KBM-7 (cell line): ENCODE measurements at places on chromosomes 4 and X.

GRCh38 chr4:26723216-26723615 is 137.4 kb upstream of the STIM2 start:
- DNase-seq: no peak

- no peak for DNase-seq
These were observed 279.0 kb downstream of the CFAP47 start for GRCh38 chrX:36198575-36198974.

GRCh38 chr4:1832690-1833089 is 23.3 kb downstream of the LETM1 start:
- DNase-seq: no peak

DNA sequence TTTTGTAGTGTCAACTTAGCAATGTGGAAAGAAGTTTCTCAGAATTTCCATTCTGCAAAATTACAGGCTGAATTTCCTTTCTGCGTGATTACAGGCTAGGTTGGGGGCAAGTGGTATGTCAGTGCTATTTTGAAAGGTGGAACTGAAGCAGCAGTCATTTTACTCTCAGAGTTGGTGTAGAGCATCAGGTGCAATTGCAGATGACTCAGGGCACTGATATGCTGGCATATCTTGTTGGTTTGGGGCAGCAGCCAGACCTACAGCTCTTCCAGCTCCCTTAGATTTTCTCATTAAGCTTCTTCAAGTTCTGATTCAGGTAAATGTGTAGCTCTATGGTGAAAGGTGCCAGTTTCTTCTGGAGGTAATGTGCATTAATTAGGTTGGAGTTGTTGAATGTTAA is 930.7 kb upstream of the PCDH10 start:
- DNase-seq: no peak

- no peak for DNase-seq
These were observed 581.4 kb downstream of the RAB28 start for GRCh38 chr4:12902735-12903134.

- no peak for DNase-seq
These were observed 6.3 kb downstream of the GPR143 start for GRCh38 chrX:9759337-9759736.

- DNase-seq: no peak
These were observed 10.4 kb upstream of the GABRE start for GRCh38 chrX:151984902-151985301.

DNA sequence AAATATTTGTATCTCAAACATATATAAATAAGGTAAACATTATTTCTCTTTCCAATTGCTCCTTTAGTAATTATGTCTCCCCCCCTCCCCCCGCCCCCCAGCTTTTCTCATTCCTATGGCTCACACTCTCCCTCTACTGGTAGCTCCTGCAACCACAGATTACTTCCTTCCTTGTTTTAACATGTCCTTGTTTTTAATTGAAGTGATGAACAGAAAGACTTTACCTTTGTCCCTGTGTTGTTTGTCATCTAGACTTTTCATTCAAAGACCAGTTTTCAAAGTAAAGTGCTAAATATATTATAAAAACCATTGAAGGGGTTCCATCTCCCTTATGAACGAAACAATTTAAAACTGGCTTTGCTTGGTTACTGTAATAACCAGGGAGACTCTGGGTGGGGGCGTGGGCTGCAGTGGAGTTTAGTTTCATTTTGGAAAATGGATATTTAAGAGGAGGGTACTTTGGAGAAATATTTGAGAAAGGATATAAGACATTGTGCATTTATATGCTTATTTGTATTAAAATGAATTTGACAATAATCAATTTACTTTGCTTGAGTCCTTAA is 352.9 kb downstream of the RAPGEF2 start:
- peak; percentile 63 for DNase-seq

DNA sequence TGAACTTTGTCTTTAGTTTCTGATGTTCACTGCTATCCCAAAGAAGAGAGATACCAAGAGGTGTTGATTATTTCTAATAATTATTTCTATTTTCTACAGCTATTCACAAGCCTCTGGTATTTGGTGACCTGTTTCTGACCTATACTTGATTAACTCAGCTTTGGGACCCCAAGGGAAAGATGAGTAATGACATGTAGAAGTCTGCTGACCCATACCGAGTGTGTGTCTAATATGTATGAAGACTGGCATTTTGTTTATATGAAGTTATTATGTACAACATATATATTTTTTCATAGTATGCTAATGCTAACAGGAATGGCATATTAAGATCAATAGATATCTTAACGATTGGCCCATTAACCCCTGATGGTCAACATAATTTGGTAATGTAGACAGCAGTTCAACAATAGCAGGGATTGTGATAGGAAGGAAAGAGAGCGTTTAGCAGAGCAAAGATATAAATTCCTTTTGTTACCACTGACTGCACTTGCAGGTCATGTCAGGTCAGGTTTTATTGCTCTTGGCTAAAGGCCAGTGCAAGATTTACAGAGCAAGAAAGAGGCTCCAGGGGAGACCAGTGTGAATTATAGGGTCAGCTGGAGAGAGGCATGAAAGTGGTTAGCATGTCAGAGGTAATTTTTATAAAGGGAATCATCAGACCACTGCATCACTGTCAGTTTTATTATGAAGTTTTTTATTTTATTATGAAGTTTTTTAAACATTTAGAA is 94.7 kb upstream of the DIPK2B start:
- peak; percentile 53 for DNase-seq

- peak; percentile 5 for DNase-seq
These were observed 204.3 kb downstream of the TRAM1L1 start for GRCh38 chr4:116881077-116881476.

- no peak for DNase-seq
These were observed 447 bp downstream of the PDZD11 start for GRCh38 chrX:70289168-70289792.

DNA sequence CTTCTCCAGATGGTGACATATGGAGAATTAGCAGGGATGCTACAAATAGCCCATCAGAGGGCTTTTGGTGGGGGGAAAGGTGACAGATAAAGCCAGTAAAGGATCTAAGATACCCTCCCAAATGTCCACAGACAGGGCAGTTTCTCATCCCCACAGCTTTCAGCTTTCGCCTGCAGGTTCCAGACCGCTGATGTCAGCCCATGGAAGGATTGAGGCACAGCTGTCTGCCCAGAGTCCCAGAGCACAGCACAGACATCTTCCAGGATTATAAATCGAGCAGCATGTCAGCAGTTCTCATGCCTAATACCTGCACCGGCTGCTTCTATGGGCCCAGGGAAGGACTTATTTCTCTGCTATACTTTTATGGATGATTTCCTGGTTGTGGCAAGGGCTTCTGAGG is 96.7 kb upstream of the MXRA5 start:
- no peak for DNase-seq

GRCh38 chr4:126779436-126780166 is 853.2 kb upstream of the INTU start:
- no peak for DNase-seq

DNA sequence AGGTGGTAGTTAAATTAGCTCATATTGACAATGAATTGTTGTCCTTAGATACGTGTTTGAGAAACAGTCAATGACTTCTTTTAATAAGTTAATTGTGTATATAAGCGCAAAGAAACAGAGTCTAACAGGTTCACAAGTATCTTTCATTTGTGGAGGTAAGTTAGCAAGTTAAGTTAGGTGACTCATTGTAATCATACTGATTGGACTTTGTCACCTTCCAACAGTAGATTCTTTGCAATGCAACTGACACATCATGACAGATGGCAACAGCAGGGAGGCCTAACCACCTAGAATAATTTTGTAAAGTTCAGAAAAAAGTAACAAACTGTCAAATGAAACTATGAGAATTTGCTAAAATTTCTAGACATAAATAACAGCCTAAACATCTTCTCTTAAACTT is 207.6 kb upstream of the PITX2 start:
- DNase-seq: no peak

DNA sequence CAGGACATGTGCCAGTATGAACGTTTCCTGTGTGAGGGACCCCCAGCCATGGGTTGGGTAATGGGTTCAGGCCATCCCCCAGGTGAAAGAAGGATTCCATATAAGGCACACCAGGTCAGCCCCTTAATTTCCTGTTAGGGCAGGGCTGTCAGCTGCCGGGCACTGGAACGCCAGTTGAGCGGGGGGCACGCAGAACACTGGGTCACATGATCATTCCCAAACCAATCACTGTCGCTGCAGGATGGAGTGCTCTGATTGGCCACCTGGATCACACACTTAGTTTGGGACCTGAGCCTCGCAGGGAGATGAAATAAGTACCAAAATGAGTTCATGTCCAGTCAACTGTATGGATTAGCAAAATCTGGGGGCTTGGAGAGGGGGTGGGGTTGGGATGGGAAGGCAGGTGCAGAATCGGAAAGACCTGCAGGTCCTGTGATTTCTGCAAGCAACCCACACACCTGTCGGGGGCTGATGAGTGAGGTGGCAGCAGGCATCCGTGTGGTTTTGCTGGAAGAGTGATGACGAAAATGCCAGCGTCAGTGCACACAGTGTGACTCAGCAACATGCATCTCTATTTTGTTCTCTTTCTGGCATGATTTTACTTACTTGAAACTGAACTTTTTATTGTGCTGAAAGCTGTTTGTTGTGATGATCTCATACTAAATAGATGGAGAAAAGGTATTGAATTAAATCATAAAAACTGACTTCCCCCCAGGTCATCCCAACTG is 32.2 kb downstream of the RNF212 start:
- DNase-seq: no peak

DNA sequence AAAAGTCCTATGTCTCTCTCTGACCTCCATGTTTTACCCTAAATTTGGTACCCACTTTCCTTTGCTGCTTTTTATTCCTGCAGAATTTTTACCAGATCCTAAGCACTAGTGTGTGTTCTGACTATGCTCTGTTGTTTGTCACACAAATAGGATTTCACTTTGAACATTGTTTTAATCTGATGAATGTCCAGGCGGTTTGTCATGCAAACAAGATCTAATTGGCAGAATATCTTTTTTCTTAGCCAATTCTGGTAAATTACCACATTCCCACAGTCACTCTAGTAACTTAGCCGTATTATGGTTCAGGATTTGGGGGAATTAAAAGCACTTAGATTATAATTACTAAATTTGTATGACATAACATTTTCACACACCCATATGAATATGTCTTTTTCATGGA is 557.2 kb upstream of the BOD1L1 start:
- DNase-seq: no peak

DNA sequence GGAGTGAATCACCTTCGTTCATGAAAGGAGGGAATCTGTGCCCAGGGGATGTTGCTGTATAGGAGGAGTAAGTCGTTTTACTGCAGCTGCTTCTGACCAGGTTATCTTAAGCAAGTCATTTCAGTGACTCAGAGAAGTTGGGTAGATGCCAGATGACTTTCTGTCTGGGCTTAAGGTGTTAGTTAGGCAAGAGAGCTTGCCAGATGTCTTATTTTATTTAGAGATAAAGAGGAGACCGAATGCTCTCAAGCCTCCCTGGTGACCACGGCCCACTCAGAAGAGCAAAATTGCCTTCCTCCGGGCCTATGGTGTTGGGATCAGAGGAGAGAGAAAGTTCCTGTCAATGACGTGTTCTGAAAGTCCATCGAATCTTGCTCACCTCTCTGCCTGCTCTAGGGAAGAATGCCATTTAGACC is 16.3 kb upstream of the ZNF827 start:
- DNase-seq: peak; percentile 13

DNA sequence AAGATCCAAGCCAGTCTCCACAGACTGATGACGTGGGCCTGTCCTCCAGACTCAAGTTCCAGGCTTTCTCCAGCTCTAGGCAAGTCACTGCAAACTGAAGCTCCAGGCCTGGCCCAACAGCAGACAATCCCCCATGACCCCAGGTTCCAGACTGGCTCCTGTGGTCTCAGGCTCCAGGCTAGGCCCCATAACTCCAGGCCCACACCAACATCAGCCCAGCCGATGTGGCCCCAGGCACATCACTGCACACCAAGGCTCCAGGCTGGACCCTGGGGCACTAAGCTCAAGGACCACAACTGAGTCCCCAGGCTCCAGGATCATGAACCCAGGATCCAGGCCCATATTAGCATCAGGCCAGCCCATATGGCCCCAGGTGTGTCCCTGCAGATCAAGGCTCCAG is 143.6 kb downstream of the COX7B2 start:
- no peak for DNase-seq

DNA sequence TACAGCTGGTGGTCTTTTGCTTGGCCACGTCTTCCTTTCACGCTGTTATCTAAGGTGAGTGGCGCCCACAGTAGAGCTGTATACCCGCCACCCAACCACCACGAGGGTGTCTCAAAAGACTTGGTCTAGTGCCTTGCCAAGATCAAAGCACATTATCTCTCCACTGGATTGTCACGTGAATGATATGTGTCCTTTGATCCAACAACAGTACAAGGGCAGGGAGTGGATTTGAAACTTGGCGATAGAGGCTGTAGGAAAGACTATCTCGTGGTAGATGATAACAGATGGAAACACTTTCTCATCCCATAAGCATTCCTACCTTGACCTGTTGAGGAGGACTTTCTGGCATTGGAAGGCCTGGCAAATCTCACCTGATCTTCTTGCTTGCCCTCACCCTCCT is 37.7 kb upstream of the BCLAF3 start:
- DNase-seq: no peak

GRCh38 chr4:184280137-184280536 is 62.5 kb upstream of the ENPP6 start:
- DNase-seq: no peak

- no peak for DNase-seq
These were observed 20.0 kb downstream of the HCCS start for GRCh38 chrX:11131146-11131545.

DNA sequence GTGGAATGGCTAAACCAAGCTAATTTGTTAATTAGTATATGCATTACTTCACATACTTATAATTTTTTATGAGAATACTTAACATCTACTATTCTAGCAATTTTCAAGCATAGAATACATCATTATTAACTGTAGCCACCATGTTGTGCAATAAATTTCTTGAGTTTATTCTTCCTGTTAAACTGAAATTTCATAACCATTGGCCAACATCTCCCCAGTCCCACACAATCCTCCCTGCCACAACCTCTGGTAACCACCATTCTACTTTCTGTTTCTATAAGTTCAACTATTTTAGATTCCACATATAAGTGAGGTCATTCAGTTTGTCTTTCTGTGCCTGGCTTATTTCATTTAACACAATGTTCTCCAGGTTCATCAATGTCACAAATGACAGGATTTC is 208.5 kb downstream of the PPP4R3C start:
- no peak for DNase-seq

- no peak for DNase-seq
These were observed at the start of gene CRMP1 for GRCh38 chr4:5893004-5893580. Gene CRMP1 (minus strand): TSS chr4:5893086. CDS start chr4:5892969, 117 bp downstream.

DNA sequence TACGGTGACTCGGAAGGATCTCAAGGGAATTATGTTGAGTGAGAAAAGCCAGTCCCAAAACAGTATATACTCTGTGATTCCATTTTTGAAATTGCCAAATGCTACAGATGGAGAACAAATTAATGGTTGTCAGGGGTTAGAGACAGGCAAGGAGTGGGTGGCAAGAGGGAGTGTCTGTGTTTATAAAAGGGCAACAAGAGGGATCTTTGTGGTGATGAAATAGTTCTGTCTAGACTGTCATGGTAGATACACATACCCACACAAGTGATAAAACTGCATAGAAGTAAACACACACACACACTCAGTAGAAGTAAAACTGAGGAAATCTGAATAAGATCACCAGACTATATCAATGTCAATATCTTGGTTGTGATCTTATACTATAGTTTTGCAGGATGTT is 92.7 kb downstream of the CD99L2 start:
- DNase-seq: no peak
